ENCODE measurements at places on chromosomes 7 and 10. TPM values are rescaled to one million over a fixed set of nuclear protein-coding genes. Genes with fewer than 3 reads are reported as not detected.

DNA sequence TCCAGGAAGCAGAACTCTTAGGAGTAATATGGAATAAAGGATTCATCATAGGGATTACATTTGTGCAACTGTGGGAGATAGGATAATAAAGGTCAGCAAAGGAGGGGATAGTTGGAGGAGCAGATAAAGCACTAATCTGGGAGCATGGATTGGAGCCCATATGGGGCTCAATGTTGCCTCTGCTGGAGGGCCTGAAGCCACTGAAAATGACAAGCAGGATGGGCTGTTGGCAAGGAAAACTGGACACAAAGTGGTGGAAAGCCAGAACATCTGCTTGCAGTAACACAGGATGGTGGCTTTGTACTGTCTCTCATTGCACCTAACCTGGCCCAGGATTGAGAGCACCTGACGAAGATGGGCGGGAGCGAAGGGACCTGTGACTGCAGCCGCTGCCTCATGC is 15.0 kb upstream of the COMMD3 start:
- DNase-seq: no peak

CPXM2 gene
- under 0.01 TPM for total RNA-seq

GRCh38 chr7:27032839-27033238 is 63.0 kb downstream of the HOXA1 start:
- DNase-seq: no peak

GPNMB gene
- total RNA-seq: 3.7 TPM

- no peak for DNase-seq
Observed at GRCh38 chr7:28779954-28780353, 178.2 kb downstream of the TRIL start.

CRYGN gene
- under 0.01 TPM for total RNA-seq

- no peak for DNase-seq
Observed at GRCh38 chr7:155558351-155558750, 12.0 kb upstream of the CNPY1 start.

GRCh38 chr10:42865716-42866114 is 83.1 kb downstream of the BMS1 start:
- no peak for DNase-seq

ENTPD1 gene
- 6.9 TPM for total RNA-seq

KCNH2 gene
- 6.1 TPM for total RNA-seq

MYO1G gene
- 0.41 TPM for total RNA-seq

FAM180A gene
- total RNA-seq: not detected

GRCh38 chr10:73623056-73623455 is 18.2 kb downstream of the MYOZ1 start:
- no peak for DNase-seq

- no peak for DNase-seq
Observed at GRCh38 chr7:116575853-116576252, 51.0 kb downstream of the CAV1 start.

GATA3 gene
- not detected for total RNA-seq

GRCh38 chr7:67486401-67486800 is 489.8 kb downstream of the TYW1 start:
- DNase-seq: no peak

DNA sequence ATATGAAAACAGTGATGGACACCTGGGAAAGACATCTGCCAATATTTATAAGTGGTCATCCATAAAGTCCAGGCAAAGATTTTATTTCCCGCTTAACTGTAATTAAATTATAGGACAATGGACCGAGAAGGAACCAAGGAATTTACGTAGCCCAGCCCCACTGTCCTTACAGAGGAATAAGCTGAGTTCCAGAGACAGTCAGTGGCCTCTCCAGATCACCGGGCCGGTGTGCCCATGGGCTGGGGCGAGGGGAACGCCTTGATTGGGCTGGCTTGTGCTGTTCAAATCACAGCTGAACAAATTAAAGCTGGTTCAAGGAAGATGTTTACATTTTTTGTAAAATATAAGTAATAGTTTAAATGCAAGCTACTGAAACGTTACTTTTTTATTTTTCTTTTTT is 40.7 kb downstream of the PFKP start:
- no peak for DNase-seq

GRCh38 chr10:4691776-4692175 is 134.2 kb upstream of the AKR1E2 start:
- no peak for DNase-seq

DNA sequence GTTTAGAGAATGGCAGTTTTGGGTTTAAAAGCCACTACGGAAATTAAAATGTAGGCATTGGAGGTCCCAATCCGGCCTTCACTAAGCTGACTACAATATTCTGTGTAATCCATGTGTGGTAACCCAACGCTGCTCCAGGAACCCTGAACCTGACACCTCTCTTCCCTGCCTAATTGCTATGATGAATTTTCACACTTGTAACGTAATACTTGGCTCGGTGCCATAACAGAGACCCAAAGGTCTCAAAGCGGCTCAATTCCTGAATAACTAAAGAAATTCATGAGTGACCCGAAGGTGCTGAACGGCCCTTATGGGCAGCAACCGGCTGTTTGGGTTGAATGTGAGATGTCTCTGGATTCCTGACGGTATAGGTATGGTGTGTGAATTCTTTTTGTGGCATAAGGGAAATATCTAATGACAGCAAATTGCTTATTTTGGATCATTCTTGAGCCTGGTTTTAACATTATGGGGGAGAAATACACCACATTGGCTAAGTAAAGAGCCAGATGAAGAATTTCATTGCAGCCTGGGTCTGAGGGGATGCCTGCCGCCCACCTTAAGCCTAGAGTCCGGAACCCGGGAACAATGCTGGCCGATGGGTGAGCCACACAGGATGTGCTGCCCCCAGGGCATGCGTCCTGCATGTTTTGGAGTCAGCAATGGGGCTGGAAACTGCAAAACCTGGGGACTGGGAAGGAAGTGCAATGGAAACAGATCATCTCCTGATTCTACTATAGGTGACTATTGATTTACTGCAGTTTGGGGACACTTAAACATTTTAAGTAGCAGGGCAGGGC is 69.7 kb upstream of the FZD8 start:
- no peak for DNase-seq

DNA sequence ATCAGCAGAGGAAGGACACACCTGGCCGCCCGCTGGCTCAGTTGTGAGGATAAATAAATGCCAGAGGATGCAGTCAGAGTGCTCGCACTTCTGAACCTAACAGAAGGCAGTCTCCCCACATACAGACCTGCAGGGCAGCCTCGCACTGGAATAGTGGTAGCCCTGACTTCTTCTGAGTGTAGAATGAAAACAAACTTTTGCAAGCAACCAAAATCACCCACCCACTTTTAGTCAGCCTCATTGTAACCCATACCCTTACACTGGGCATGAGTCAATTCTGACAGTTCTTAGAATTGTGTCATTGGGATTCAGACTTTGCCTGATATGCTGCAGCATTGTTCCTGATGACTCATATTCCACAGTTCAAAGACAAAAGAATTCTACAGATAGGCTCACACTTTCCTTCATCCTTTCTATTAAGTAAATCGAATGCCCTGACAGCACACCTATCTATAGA is 167.0 kb upstream of the CDK1 start:
- DNase-seq: no peak

GPR141 gene
- not detected for total RNA-seq

GRCh38 chr10:122126763-122127659 is 138.0 kb downstream of the TACC2 start:
- DNase-seq: no peak

DNA sequence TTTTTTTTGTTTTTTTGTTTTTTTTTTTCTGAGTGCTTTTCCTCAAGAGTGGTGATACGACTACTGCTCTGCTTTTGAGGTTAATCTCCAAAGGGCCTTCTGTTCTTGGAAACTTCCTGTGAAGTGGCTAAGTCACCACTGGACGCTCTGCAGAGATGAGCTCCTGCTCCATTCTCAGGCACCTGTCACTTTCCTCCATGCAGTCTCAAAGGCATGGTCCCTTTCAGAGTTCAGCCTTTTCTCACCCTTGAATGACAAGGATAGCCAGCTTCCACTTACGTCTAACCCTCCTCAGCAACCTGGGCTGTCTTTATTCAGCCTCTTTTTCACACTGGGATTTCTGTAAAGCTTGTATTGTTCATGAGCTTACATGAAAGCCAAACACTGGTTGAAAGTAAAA is 65.8 kb downstream of the BMPER start:
- no peak for DNase-seq

RHOBTB1 gene
- 30.2 TPM for total RNA-seq

C10orf95 gene
- 0.82 TPM for total RNA-seq

CALML5 gene
- total RNA-seq: not detected

DNA sequence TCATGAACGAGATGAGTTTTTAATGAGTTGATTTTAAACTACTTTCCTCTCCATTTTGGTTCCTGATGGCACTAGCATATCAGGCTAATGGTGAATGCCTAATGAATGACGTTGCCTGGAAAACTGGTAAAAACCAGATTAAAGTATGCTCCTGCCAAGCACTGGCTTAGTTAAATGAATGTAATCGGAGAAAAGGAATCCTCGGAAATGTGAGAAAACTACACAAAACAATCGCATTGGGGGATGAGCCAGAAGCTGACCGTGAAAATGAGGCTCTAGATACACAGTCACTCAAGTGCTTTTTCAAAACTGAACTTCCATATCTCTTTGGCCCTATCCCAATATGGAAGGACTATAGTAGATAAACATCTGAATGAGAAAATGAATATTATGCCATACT is 153.8 kb upstream of the COL1A2 start:
- no peak for DNase-seq

OR6B1 gene
- not detected for total RNA-seq

DNA sequence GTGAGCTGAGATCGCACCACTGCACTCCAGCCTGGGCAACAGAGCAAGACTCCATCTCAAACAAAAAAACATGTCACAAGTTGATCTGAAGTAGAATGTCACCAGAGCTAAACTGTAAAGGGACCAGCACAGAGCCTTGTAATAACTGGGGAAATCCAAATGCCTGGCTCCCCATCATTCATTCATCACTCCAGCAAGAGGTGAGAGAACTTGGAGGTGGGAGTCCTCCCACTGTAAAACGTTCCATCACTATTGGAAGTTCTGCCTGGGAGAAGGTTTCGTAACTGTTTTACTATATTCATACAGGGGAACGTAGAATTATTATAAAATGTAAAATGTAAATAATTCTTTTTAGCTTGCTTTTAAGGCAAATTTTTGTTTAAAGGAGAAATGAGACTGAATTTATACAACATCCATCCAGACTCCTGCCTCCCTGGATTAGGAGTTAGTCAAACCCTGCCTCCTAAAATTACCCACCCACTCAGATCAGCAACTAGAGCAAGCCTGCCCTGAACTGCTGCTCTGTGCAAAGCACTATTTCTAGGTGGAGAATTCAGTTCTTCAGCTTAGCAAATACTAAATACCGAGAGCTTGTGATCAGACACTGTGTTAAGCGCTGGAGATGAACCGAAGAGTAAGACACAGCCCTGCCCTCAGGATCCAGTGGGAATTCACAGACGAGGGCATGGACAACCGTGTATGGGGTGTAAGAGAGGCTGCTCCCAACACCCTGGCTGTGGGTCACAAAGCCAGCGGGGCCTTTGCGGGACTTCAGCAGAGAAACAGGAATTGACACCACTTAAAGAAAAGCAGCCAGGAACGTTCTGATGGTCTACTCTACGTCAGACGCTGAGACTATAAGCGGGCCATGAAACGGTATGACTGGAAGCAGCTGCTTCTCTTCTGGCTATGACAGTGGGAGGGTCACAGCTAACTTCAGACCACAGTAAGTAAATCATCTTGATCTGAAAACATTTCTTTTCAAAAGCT is 208.3 kb downstream of the ZMYND11 start:
- DNase-seq: no peak

DNA sequence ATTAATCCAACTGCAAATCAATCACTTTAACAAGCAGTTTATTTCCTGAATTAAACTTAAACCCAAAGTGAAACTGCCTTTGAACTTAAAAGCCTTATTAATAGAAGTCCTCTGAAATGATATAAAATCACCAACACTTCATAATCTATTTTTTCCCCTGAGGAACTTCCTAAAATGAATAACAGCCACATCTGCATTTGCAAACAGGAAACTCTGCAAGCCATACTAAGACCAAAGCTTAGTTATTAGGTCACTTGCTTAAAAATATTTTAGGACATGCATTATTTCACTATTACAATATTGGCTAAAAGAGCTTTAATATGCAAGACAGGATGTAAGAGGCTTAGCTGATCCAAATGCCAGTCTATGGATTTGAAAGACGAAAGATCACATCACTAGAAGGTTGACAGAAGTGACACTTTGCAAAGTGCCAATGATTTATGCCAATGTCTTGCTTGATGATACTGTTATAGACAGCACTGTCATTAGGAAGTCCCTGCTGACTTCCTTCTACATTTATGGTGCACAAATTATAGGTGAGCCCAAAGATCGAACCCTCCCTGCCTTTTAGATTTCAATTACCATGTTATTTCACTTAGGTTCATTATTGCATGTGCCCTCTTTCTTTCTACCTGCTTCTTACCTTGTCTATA is 99.9 kb upstream of the SKAP2 start:
- DNase-seq: no peak

NRCAM gene
- total RNA-seq: 143 TPM

DNA sequence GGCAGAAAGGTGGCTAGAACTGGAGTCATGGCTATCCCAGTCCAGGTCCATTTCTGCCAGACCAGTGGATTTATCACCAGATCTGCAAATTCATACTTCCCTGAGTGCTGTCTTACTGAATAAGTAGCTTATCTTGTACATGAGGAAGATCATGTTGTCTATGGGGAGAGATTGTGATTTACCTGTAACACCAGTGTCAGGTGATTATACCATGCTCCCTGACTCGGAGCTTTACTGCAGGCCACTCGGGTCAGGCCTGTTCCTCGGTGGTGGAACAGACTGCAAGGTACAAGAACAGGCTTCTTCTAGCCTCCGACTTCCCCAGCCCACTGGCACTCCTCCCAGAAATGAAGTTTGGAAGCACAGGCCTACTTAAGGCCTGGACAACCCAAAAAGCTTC is 42.6 kb upstream of the DLG5 start:
- no peak for DNase-seq

GBX1 gene
- total RNA-seq: 0.41 TPM

- no peak for DNase-seq
Observed at GRCh38 chr10:38093816-38094157, 350 bp upstream of the ZNF37A start.

GRCh38 chr7:117251687-117252086 is 71.2 kb downstream of the WNT2 start:
- DNase-seq: no peak

DNA sequence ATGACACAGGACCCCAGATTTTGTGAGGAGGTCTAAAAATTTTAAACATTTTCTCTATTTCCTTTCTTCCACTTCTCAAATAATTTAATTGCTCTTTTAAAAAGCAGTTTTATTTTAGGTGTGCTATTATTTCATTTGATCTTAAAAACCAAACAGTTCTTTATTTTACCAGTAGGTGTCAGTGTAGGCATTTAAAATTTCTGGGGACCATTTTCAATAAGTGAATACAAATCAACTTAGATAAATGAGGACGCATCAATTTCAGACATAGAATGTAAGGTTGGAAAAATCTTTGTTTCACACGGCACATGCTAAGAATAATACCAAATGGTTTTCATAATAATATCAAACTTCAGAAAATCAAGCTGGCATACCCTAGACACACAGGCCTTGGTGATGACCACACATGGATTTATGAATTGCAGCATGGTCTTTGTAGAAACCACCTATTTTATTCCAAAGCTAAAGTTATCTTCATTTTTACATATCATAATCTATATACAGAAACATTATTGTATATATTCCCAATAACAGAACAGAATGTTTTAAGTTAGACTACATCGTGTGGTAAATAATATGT is 127.6 kb upstream of the SLC26A5 start:
- DNase-seq: no peak
